ENCODE measurements at places on chromosomes 5 and 9.

DNA sequence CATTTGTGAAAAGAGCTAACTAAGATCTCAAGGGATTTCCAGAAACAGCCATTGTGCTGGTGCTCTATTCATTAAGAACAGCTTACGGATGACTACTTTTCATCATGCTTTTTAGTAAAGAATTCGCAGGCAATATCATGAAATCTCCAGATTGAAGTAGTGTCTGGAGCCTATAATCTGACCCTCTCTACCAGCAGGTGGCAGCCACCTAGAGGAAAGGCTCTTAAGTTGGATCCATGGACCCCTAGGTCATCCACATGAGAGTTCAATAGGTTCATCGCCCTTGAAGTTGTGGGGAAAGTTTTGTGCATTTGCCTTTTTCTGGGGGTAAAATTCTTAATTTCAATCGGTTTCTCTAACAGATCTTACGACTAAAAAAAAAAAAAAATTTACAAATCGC is 82.3 kb downstream of the SLC1A3 start:
- DNase-seq, result no peak

GRCh38 chr5:56802205-56802604 is 13.1 kb upstream of the MAP3K1 start:
- DNase-seq, result no peak

DNA sequence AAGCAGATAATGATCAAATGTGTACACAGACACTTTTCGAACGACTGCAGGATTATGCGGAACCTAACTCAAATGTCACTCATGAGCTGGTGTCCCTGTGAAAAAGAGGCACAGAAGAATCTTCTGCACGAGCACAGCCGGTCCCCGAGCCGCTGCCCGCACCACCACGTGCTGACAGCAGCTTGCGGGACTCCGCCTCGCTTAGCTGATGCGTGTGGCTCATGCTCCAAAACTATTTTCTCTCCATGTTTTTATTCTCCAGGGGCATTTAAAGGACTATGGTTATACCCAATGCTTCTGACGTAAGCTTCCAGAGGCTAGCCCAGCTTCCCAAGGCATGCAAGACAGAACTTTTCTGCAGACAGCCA is 9.5 kb downstream of the SEC16A start:
- DNase-seq, result no peak

DNA sequence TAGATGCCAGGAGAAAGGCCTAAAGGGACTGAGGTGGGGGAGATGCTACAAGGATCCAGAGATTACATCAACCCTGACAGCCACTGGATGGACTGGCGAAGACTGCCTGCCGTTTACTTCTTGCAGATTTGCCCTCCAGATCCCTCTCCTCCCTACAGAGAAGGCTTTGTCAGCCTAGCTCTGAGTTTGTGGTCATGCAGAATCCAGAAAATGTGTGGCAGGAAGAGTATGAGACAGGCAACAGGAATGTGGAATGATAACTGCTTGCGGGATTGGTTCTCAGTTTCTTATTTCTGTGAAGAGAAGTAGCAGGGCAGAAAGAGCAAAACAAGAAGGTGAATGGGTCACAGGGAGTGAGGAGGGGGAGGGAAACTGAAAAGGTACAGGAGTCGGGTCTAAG is 129.6 kb downstream of the TLE1 start:
- DNase-seq, result no peak

DNA sequence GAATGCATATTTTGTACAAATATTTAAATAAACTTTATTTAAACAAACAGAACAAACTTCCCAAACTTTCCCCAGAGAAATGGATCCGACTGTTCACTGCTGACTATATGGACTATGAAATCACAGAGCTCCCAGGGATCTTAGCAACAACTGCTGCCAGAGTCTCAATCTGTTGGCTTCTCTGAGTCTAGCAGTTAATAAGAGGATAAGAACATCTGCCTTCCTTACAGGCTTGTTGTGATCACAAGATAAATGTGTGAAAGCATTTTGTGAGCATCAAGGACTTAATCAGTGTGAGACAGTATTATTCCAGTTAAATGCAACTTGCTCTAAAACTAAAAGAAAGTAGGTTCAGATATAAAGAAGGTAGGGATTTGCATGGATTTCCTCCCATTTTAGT is 31.4 kb upstream of the MYOT start:
- DNase-seq, result no peak

DNA sequence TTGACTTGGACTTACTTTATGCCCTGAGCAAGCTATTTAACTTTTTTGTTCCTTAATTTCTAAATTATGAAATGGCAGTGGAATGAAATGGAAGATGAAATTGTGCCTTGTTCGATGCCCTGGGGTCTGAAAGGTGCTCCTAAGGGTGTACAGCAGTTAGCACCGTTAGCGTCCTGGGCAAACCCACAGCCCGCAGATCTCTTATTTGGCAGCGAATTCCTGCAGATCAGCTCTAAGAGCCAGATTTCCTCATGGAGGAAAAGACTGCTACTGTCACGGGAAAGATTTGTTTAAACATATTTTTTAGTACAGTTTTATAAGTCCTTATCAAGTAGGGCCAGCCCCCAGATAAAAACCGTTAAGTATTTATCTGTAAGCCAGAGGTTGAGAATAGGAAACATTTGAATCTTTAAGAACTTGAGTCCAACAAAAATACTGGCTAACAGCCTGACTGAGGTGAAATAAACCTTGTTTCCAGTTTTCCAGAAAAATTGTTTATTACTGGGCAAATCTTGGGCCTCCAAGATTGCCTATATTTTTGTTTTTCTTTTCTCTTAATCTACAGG is 216.5 kb upstream of the DMRT1 start:
- DNase-seq, result no peak
